Pancreas (tissue), 10 donors: ENCODE measurements at places on chromosomes 5 and 9.

- no peak overlapping the region for H3K27ac ChIP-seq
- H3K4me1 ChIP-seq: no peaks in the 10 kb centered on the region
- no peaks in the 10 kb centered on the region for H3K27me3 ChIP-seq
- no peaks in the 10 kb centered on the region for H3K36me3 ChIP-seq
- no peak for DNase-seq
Observed at GRCh38 chr5:98964621-98965020, 35.8 kb upstream of the CHD1 start.

- H3K36me3 ChIP-seq: no peaks in the 10 kb centered on the region
- H3K4me3 ChIP-seq: no peak overlapping the region
- H3K4me1 ChIP-seq: no peaks in the 10 kb centered on the region
- no peak for DNase-seq
- no peak overlapping the region for H3K27ac ChIP-seq
Observed at GRCh38 chr9:74415995-74416394, 81.1 kb upstream of the RORB start.

- H3K36me3 ChIP-seq: no peaks in the 10 kb centered on the region
- no peak overlapping the region for H3K27ac ChIP-seq
- no peaks in the 10 kb centered on the region for H3K27me3 ChIP-seq
- H3K4me3 ChIP-seq: no peak overlapping the region
- DNase-seq: no peak
- H3K4me1 ChIP-seq: no peaks in the 10 kb centered on the region
Observed at GRCh38 chr5:54743997-54744788, 226.6 kb downstream of the SNX18 start.

GRCh38 chr9:132046456-132046855, 33.2 kb downstream of the MED27 start:
- no peak overlapping the region for H3K4me3 ChIP-seq
- H3K4me1 ChIP-seq: no peaks in the 10 kb centered on the region
- no peak for DNase-seq
- no peaks in the 10 kb centered on the region for H3K36me3 ChIP-seq
- H3K27ac ChIP-seq: no peak overlapping the region

DNA sequence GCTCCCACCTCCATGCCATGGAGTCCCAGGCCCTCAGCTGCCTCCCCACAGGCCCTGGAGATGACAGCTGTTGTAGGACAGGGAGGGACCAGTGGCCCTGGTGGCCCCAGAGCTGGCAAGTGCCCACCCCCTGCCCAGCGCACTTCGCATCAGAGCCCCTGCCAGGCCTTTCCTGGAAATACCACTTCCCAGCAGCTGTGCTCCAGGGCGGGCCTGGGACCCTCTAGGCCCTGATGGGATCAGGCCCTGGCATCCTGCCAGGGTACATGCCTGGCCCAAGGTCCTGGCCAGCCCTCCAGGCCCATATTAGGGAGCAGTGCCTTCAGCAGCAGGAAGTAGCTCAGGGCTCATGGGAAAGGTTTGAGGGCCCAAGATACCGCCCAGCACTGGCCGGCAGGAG, 2.5 kb downstream of the KCNT1 start:
- H3K4me1 ChIP-seq: no peaks in the 10 kb centered on the region
- H3K27me3 ChIP-seq: no peaks in the 10 kb centered on the region
- H3K4me3 ChIP-seq: no peak overlapping the region
- DNase-seq: no peak
- H3K36me3 ChIP-seq: no peaks in the 10 kb centered on the region

- H3K4me1 ChIP-seq: no peaks in the 10 kb centered on the region
- no peak for DNase-seq
- H3K27ac ChIP-seq: no peak overlapping the region
Observed at GRCh38 chr5:6487081-6487480, 38.4 kb downstream of the UBE2QL1 start.

GRCh38 chr5:154749491-154749890, 5.7 kb upstream of the LARP1 start:
- H3K4me3 ChIP-seq: no peak overlapping the region
- H3K27me3 ChIP-seq: no peaks in the 10 kb centered on the region
- no peak overlapping the region for H3K27ac ChIP-seq
- H3K4me1 ChIP-seq: peaks cover 16% of the 10 kb centered on the region
- no peaks in the 10 kb centered on the region for H3K36me3 ChIP-seq

DNA sequence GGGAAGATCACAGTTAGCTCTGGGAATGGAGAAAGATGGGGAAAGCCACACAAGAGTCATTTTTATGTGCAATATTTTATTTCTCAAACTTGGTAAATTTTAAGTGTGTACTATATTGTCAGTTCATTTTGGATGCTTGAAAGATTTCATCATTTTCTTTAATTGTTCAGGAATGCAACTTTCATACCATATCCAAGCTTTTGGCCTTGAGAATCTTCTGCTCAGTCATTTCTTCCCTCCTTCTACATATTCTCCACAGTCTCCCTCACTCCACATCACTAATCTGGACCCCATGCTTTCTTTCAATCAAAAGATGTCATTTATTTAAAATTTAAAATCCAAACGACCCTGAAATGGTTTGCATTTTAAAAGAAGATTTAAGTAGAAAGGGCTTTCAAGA, 135.4 kb downstream of the FAM114A2 start:
- no peak for DNase-seq
- H3K27me3 ChIP-seq: no peaks in the 10 kb centered on the region
- no peak overlapping the region for H3K27ac ChIP-seq
- no peak overlapping the region for H3K4me3 ChIP-seq

GRCh38 chr5:179733772-179734126, 1.1 kb downstream of the MAML1 start:
- DNase-seq: no peak
- H3K27ac ChIP-seq: peak overlapping the region; percentile 90
- H3K27me3 ChIP-seq: no peaks in the 10 kb centered on the region

GRCh38 chr9:92179286-92180001, 64.2 kb upstream of the SPTLC1 start:
- H3K27me3 ChIP-seq: no peaks in the 10 kb centered on the region
- no peak overlapping the region for H3K4me3 ChIP-seq
- H3K27ac ChIP-seq: no peak overlapping the region
- H3K4me1 ChIP-seq: no peaks in the 10 kb centered on the region
- H3K36me3 ChIP-seq: no peaks in the 10 kb centered on the region

GRCh38 chr5:176954050-176954449, 52.5 kb downstream of the UIMC1 start:
- no peak overlapping the region for H3K4me3 ChIP-seq
- no peaks in the 10 kb centered on the region for H3K4me1 ChIP-seq
- H3K36me3 ChIP-seq: no peaks in the 10 kb centered on the region
- DNase-seq: no peak

GRCh38 chr5:83177803-83178202, 100.5 kb downstream of the XRCC4 start:
- H3K27ac ChIP-seq: no peak overlapping the region
- H3K4me3 ChIP-seq: no peak overlapping the region
- no peaks in the 10 kb centered on the region for H3K4me1 ChIP-seq
- DNase-seq: no peak

GRCh38 chr9:112041536-112042243, 133.4 kb downstream of the SUSD1 start:
- no peaks in the 10 kb centered on the region for H3K27me3 ChIP-seq
- H3K4me1 ChIP-seq: no peaks in the 10 kb centered on the region
- no peak overlapping the region for H3K27ac ChIP-seq
- H3K36me3 ChIP-seq: no peaks in the 10 kb centered on the region
- DNase-seq: peak; percentile 18
- H3K4me3 ChIP-seq: no peak overlapping the region

- no peak overlapping the region for H3K27ac ChIP-seq
- no peak overlapping the region for H3K4me3 ChIP-seq
- H3K4me1 ChIP-seq: no peaks in the 10 kb centered on the region
- DNase-seq: no peak
- H3K36me3 ChIP-seq: no peaks in the 10 kb centered on the region
- no peaks in the 10 kb centered on the region for H3K27me3 ChIP-seq
Observed at GRCh38 chr9:110131499-110131898, 76.5 kb downstream of the C9orf152 start.

DNA sequence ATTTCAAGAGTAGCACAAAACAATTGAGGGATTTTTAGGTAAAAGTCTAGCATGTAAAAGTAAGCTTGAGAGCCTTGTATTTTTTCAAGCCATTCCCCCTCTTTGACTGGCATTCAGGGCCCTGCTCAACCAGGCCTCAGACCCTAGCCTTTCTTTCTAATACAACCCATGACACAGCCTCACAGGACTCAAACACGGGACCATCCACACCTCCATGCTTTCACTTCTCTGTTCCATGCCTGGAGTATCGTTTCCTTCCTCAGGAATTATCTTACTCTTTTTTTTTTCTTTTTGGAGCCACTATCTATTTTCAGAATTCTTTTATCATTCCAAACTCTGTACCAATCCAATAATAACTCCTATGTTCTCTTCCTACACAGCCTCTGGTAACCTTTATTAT, 560.2 kb upstream of the CLINT1 start:
- no peaks in the 10 kb centered on the region for H3K4me1 ChIP-seq
- DNase-seq: no peak
- no peaks in the 10 kb centered on the region for H3K27me3 ChIP-seq
- H3K36me3 ChIP-seq: no peaks in the 10 kb centered on the region
- no peak overlapping the region for H3K27ac ChIP-seq

GRCh38 chr5:148457183-148457620, 73.4 kb downstream of the FBXO38 start:
- no peaks in the 10 kb centered on the region for H3K27me3 ChIP-seq
- no peaks in the 10 kb centered on the region for H3K36me3 ChIP-seq
- H3K27ac ChIP-seq: no peak overlapping the region
- no peaks in the 10 kb centered on the region for H3K4me1 ChIP-seq
- no peak for DNase-seq
- H3K4me3 ChIP-seq: no peak overlapping the region

- no peaks in the 10 kb centered on the region for H3K36me3 ChIP-seq
- no peak for DNase-seq
- no peaks in the 10 kb centered on the region for H3K27me3 ChIP-seq
- H3K4me1 ChIP-seq: no peaks in the 10 kb centered on the region
- H3K4me3 ChIP-seq: no peak overlapping the region
- no peak overlapping the region for H3K27ac ChIP-seq
Observed at GRCh38 chr9:135165756-135166519, 78.5 kb downstream of the OLFM1 start.

GRCh38 chr5:132405646-132406045, 36.1 kb downstream of the SLC22A5 start:
- no peak for DNase-seq
- no peaks in the 10 kb centered on the region for H3K27me3 ChIP-seq
- H3K4me1 ChIP-seq: peaks cover 12% of the 10 kb centered on the region
- H3K4me3 ChIP-seq: no peak overlapping the region
- no peaks in the 10 kb centered on the region for H3K36me3 ChIP-seq

DNA sequence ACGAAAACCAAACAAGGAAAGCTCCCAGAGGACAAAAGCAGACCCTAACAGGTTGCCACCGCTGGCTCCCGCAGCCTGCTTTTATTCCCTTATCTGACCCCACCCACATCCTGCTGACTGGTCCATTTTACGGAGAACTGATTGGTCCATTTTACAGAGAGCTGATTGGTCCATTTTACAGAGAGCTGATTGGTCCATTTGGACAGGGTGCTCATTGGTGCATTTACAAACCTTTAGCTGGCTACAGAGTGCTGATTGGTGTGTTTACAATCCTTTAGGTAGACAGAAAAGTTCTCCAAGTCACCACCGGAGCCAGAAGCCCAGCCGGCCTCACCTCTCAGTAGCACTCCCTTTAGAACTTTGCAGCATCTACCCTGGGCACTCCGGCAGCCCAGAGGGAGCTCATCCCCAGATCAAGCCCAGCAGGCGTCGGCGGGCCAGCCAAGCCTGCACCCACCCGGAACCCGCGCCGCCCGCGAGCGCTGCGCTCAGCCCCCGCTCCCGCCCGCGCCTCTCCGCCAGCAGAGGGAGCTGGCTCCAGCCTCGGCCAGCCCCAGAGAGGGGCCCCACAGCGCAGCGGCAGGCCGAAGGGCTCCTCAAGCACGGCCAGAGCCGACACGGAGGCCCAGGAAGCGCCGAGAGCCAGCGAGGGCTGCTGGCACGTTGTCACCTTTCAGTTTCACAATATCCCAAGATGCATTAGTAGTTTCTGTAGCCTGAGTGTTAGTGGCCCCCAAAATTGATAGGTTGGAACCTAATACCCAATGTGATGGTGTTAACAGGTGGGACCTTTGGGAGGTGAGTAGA, 35.3 kb upstream of the CLPTM1L start:
- H3K4me3 ChIP-seq: no peak overlapping the region
- no peaks in the 10 kb centered on the region for H3K4me1 ChIP-seq
- H3K27ac ChIP-seq: no peak overlapping the region
- no peaks in the 10 kb centered on the region for H3K27me3 ChIP-seq

DNA sequence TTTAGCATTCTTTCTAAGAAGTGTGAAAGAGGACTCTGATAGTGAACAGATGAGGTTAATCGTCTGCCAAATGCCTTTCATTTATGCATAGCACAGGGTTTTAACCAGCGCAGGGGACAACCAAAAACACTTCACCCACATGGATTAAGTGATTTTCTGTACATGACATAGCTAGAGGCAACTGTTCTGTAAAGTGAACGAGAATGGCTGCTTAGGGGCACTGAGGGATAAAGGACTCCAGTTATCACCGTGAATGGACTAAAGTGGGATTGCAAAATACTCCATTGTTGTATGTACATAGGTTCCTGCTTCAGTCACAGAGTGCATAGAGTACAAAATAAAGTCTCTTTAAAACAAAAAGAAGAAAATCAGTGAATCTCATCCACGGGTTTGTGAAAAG, 456.8 kb downstream of the DMAC1 start:
- DNase-seq: no peak
- H3K36me3 ChIP-seq: no peaks in the 10 kb centered on the region
- no peak overlapping the region for H3K4me3 ChIP-seq
- no peaks in the 10 kb centered on the region for H3K4me1 ChIP-seq

DNA sequence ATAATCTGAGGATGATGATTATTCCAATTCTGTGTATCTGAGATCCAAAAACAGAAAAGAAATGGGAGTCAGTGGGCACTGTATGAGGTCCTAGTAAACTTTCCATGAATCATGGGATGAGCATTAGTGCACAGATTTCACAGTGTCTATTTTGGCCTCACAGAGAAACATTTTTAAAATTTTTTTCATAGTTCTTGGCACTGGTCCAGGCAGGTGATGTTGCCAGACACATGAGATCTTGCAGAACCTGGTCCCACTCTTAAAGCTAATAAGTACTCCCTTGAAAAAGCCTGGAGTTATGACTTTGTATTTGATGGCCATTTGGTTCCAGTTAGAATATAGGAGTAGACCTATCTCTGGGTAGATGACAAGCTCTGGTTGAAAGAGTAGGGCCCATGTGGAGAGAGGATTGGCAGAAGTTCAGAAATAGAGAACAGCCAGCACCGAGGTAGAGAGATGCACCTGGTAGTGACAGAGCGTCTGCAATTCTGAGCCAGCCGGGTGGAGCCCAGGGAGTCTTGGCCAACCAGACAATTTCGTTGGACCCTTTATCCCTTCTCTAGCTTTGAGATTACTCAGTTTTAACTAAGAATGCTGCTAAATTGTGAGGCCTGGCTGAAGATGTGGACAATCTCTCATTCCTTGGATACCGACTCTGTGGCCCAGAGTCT, 6.3 kb upstream of the TNFSF15 start:
- no peak for DNase-seq
- H3K36me3 ChIP-seq: no peaks in the 10 kb centered on the region
- H3K27ac ChIP-seq: no peak overlapping the region
- no peaks in the 10 kb centered on the region for H3K27me3 ChIP-seq
- no peak overlapping the region for H3K4me3 ChIP-seq
- H3K4me1 ChIP-seq: peaks cover 1% of the 10 kb centered on the region
